ENCODE measurements at places on chromosomes 4 and X.

DNA sequence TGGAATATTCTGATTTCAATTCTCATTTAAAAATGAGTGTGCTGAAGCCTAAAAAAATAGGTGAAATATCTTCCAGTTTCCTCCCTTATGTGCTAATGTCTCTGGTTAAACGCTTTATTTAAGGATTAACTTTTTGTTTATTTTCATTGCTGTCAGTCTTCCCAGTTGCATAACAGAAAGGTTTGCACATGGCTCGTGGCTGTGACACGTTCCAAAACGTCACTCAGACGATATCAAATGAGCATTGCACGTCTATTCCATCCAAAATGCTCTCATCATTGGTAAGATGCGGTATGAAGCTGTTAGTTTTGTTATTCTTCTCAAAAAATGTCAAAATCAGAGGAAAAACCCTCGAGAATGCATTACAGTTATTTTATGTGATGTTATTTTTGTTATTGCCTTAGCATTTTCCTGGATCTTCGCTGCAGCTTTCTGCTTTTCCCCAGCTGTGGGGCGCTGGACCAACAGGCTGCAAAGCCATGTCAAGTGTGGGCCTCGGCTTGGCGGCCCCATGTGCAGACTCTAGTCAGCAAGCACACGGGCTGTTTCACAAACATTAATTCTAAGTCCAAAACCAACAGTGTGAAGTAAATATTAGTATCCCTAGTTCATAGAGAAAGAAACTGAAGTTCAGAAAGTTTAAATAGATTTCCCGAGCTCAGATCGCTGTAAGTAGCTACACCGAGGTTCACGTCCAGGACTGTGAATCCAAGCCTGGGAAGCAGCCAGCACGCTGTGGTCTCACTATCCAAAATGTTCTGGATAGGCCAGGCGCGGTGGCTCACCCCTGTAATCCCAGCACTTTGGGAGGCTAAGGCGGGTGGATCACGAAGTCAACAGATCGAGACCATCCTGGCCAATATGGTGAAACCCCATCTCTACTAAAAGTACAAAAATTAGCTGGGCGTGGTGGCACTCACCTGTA lies 793.4 kb upstream of the FRG1 start:
- no peak for DNase-seq

- DNase-seq = no peak
Measured at GRCh38 chr4:40857956-40858355, 108.2 kb downstream of the NSUN7 start.

- DNase-seq = no peak
Measured at GRCh38 chr4:173504181-173504503, 25.9 kb downstream of the HAND2 start.

DNA sequence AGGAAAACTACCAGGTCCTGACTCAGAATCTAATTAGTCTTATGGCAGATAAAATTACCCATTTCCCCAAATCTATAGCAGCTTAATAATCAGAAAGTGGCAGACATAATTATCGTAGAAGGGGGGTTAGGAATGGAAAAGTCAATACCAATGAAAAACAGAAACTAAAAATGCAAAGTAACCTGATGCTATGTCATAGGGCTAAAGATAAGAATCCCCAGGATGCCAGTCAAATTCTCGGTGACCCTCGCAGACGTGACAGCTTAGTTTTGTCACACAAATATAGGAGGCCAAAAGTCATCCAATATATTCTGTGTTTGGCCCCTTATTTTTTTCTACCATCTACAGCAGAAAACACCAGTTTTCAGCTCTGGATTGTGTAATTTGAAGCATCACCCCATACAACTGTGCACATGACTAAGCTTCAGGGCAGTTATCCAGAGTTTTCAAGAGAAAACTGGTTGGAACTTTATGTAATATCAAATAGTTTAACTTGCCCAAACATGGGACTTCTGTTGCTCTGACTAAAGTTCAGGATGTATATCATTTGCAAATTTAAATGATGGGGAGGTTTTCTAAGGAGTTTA lies 30.9 kb downstream of the RASSF6 start:
- DNase-seq = no peak

DNA sequence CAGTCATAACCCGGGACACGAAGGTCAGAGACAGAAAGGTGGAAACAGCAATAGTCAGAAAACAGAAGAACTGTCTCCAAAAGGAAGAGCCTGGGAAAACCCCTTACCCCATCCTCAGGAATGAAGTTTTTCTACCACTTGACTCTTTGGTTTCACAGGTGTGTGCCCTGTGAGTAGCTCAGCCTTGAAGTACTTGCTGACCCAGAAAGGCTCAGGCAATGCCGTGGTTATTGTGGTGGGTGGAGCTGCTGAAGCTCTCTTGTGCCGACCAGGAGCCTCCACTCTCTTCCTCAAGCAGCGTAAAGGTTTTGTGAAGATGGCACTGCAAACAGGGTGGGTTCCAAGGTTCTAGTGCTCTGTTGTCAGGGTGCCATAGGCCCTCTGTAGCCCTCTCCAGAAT lies 24.4 kb downstream of the DGAT2L6 start:
- DNase-seq = no peak

DNA sequence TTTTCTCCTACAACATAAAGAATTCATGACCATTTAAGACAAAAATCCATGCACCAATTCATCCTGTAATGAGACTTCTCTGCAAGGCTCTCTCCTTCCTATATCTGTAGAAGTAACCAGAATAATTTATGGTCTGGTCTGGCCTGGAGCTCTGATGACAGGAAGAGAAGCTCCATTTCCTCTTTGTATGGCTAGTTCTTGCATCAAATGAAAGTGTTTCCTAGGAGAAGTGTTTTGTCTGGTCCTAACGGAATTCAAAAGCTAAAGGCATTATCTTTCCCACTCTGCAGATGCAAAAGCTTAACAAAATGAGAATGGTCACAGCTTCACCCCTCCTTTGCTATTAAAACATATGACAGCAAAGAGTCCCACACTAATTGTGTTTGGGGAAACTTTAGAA lies 55.1 kb downstream of the SPATA18 start:
- DNase-seq = no peak

DNA sequence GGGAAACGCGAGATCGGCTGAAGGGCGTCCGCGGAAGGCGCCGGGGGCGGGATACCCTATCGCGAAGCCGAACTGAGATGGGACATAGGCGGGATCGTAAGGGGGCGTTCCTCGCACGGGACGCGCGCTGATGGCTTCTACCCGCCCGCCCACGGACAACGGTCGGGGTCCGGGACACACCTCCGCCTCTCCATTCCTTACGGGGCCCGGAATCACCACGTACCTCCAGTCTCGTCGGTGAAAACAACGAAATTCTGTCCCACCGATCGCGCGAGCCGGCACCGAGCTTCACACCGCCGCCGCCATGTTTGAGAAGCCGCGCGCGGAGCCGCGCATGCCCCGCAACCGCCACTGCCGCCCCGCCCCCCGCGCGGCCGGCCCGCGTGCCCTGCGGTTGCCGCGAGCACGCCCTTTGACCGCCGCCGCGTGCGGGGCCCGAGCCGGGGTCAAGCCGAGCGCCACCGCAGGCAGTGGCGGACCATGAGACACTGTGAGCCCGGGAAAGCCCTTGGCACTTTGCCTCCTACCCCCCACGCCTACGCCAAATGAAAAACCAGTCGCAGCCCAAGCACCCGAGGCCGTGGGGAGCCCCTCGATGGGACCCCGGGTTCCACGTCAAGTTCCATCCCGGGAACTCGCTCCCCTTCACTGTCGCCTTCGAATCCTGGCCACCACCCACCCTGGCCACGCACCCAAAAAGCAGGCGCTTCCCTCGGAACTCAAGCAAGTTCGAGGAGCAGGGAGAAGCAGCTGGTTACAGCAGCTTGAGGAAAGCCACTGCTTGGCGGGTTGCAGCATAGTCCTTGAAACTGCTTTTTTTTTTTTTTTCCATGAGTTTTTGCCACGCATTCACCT lies at the start of gene SCML2:
Gene SCML2, minus strand, starts transcription at position 320 of the 855 bp plus-strand sequence. CDS start 20,617 bp downstream, outside the sequence.
- DNase-seq = peak; percentile 28

GRCh38 chr4:16857425-16857824 lies 41.0 kb downstream of the LDB2 start:
- no peak for DNase-seq

Measured in NCI-H345 (cell line).